Cardiac ventricle fibroblast (primary cell): ENCODE measurements at places on chromosomes 12 and 14. TPM values are rescaled to one million over a fixed set of nuclear protein-coding genes. Genes with fewer than 3 reads are reported as not detected.

The ADGRD1 gene
- 0.44 and 1.1 TPM in 2 replicates for total RNA-seq

The SLC35E3 gene
- 4.1 and 5.4 TPM in 2 replicates for total RNA-seq

The NFATC4 gene
- 51.0 and 54.5 TPM in 2 replicates for total RNA-seq

The VPS33A gene
- total RNA-seq = 12.0 and 13.2 TPM in 2 replicates

The MAP4K5 gene
- 71.0 and 96.0 TPM in 2 replicates for total RNA-seq
